ENCODE measurements at places on chromosomes 5 and 9. TPM values are rescaled to one million over a fixed set of nuclear protein-coding genes. Genes with fewer than 3 reads are reported as not detected.

- peaks cover 2% of the 10 kb centered on the region for H3K4me1 ChIP-seq
- DNase-seq: peak; percentile 53
- no peaks in the 10 kb centered on the region for H3K36me3 ChIP-seq
- H3K4me3 ChIP-seq: peak within 1 kb of the TSS; percentile 45
- H3K27ac ChIP-seq: peak within 1 kb of the TSS; percentile 77
- no peaks in the 10 kb centered on the region for H3K27me3 ChIP-seq
Measured at GRCh38 chr5:35230038-35230611, at the start of gene PRLR. Gene PRLR, minus strand, starts transcription at chr5:35230487. Its CDS starts 140,867 bp downstream, at chr5:35089620.

DNA sequence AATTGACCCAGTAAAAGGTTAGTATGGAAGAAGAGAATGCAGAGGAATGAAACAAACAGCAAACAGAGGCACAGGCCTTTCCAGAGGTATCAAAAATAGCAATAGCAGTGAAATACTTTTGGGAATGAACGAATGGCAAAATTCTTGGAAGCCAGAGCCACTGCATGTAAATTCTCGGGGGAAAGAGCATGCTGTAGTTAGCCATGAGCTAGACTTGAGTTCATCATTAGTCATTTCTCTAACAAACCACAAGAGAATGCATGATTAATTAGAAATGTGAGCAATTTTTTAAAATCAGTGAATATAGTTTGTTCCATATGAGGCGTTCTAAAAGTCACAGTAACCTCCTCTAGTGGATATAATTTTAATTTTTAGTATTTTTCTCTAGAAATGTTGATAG lies 170.3 kb upstream of the PRR16 start:
- no peak for DNase-seq
- H3K4me1 ChIP-seq: no peaks in the 10 kb centered on the region
- H3K27ac ChIP-seq: no peak overlapping the region
- no peaks in the 10 kb centered on the region for H3K36me3 ChIP-seq

DNA sequence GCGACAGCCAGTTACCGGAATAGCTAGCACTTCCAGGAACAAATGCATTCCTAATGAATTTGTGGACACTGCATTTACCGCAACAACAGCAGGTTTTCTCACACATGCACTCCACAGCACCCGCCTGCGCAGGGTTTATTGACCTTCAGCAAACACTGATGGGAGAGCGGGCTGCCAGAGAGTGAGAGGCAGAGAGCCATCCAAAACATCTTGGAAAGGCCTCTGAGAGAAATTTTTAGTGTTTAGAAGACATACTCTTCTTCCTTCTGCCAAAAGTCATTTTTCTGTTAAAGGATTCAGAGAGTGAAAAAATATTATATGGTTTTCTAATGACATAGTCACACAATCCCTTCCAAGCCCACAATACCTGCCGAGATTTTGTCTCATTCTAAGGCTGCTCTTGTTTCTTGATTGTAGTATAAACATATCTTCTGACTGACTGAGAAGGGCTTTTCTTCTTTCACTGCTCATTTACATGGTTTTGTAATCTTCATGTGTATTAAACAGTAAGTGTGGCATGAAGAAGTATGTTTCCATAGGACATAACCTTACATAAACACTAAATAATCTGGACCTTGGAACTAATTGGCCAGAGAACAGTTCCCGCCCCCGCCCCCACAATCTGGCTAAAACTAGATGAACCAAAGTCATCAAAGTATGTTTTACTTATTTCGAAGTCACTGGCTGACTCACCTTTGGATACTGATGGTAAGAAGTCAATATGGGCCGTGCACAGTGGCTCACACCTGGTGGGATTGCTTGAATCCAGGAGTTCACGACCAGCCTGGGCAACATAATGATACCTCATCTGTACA lies 432.5 kb upstream of the MEF2C start:
- no peak for DNase-seq
- no peak overlapping the region for H3K4me3 ChIP-seq
- H3K4me1 ChIP-seq: no peaks in the 10 kb centered on the region
- H3K27me3 ChIP-seq: no peaks in the 10 kb centered on the region

- H3K27ac ChIP-seq: no peak overlapping the region
- 0 out of 2 replicates have a peak, but pooled peaks cover 3% of the 10 kb centered on the region for H3K4me1 ChIP-seq
- H3K27me3 ChIP-seq: no peaks in the 10 kb centered on the region
Measured at GRCh38 chr5:34959323-34959722, 30.0 kb downstream of the DNAJC21 start.

- no peak for DNase-seq
- H3K36me3 ChIP-seq: peaks cover 1% of the 10 kb centered on the region
- H3K27ac ChIP-seq: no peak overlapping the region
- no peak overlapping the region for H3K4me3 ChIP-seq
- H3K4me1 ChIP-seq: no peaks in the 10 kb centered on the region
Measured at GRCh38 chr5:14502294-14502690, 79.3 kb upstream of the OTULINL start.

DNA sequence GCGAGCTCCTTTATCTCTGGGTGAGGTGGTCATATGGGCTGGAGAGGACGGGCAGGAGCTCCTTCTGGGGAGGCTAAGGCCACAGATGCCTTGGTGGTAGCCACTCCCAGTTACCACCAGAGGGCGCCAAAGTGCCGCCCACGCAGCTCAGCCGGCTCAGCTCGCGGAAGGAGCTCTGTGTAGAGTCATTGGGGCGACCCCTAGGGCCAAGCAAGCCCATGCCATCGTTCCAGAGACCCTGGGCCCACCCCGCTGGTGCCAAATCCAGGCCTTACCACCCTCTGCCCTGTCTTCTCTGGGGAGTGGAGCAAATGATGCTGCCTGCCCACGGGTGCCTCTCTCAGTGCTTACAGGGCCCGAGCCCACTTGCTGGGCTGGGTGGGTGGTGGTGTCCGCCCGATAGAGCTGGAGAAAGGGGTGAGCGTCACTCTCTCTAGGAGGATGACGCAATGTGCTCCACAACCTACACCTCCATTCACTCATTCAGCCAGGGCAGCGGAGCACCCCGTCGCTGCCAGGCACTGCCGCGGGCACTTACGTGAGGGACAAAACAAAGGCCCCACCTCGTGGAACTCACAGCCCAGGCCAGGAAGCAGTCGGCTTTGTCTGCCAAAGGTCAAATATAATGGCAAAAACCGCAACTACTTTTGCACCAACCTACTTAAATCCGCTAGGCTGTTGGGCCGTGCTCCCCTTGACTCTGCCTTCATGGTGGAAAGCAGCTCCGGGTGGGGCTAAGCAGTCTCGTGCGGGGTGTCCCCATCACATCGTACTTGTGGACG lies 13.8 kb downstream of the TSPAN17 start:
- H3K27me3 ChIP-seq: no peaks in the 10 kb centered on the region
- H3K4me1 ChIP-seq: no peaks in the 10 kb centered on the region
- peak; percentile 77 for DNase-seq
- no peak overlapping the region for H3K27ac ChIP-seq
- H3K36me3 ChIP-seq: no peaks in the 10 kb centered on the region

GRCh38 chr5:106656821-106657220 lies 1013.9 kb downstream of the EFNA5 start:
- no peak overlapping the region for H3K27ac ChIP-seq
- no peak overlapping the region for H3K4me3 ChIP-seq
- DNase-seq: no peak
- no peaks in the 10 kb centered on the region for H3K36me3 ChIP-seq

DNA sequence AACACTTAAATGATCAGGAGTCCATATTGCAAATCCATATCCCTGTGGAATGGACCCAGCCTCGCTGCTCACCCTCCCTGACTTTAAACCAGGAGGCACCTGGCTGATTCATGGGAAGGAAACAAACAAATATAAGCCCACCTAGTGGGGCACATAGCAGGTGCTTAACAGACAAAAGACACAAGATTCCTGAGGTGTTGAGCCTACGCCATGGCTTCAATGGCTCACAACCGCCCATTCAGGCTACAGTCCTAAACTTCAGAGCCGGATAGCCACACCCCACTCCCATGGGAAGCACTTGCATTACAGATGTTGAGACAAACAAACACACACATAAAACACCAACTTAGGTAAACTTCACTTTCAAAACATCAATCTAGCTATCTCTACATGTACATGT lies 359.9 kb downstream of the ICE1 start:
- H3K4me1 ChIP-seq: no peaks in the 10 kb centered on the region
- no peaks in the 10 kb centered on the region for H3K27me3 ChIP-seq
- H3K4me3 ChIP-seq: no peak overlapping the region

DNA sequence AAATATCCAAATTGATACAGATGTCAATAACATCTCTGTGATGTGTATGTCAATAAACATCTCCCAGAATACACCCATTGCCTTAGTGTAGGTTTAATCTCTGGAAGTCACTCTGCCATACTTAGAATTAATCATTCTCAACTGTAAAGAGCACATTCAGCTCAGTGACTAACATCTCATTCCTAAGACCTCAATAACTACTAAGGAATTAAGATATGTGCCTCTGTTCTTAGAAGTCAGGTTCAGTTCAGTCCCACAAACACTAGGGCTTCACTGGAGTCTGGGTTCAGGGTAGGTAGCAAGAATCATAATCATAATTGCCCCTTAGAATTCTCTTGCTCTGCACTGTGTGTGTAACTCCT lies 31.7 kb downstream of the UGCG start:
- no peak for DNase-seq
- no peaks in the 10 kb centered on the region for H3K27me3 ChIP-seq
- H3K36me3 ChIP-seq: no peaks in the 10 kb centered on the region

GRCh38 chr5:141597814-141598213 lies 21.0 kb downstream of the DIAPH1 start:
- no peak overlapping the region for H3K4me3 ChIP-seq
- no peak for DNase-seq
- H3K4me1 ChIP-seq: no peaks in the 10 kb centered on the region
- no peaks in the 10 kb centered on the region for H3K27me3 ChIP-seq

DNA sequence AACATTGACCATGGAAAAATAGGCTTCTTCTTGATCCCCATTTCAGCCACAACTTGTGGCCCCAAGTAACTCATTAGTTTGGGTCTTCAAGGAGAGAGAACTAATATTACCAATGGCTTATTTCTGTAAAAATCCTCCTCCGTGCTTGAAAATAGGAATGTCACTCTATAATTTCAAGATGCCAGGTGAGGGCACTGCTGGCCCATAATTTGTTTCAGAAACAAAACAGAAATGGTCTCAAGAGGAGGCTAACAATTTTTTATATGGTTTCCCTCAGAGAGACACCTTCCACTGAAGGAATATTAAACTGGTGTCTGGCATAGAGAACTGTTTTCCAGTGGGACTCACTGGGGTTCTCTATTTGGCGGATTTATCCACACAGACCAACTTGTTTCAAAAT lies 437.0 kb upstream of the TRPC7 start:
- H3K27me3 ChIP-seq: no peaks in the 10 kb centered on the region
- DNase-seq: no peak
- H3K27ac ChIP-seq: no peak overlapping the region
- no peak overlapping the region for H3K4me3 ChIP-seq
- H3K36me3 ChIP-seq: no peaks in the 10 kb centered on the region

DNA sequence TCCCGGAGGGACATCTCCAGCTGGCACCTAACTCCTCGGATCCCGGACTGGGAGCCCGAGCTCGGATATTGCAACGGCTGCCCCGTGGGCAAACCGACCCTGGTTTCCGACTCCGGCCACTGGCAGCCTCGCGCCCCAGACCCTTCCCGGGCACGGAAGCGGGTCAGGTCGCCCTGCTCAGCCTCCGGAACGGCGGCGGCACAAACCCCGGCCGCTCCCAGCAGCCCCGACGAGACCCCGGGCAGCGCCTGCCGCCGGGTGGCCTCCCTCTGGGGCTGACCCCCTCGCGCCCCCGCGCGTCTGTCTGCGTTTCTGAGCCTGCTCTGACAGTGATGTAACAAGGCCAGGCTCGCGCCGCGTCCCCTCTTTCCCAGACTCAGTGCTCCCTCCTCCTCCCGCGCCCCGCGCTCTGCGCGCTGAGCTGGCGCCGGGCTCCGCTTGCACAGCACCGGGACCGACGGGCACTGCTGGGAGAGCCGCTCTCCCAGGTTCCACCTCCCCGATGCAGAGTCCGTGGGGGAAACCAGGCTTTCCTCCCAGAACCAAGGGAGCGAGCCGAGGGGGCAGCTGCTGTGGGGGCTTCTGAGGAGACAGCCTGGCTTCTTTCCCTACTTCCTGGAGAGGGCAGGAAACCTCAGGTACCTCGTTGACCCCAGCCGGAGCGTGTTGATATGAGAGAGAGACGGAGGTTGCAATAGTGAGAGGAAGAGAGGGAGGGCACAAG lies at the start of gene TMEM215:
Gene TMEM215, plus strand, starts transcription at position 373 of the 724 bp plus-strand sequence. CDS start 644 bp downstream, outside the sequence.
- no peaks in the 10 kb centered on the region for H3K27me3 ChIP-seq
- H3K4me3 ChIP-seq: no peak within 1 kb of the TSS
- H3K27ac ChIP-seq: no peak within 1 kb of the TSS
- DNase-seq: no peak
- no peaks in the 10 kb centered on the region for H3K4me1 ChIP-seq
- no peaks in the 10 kb centered on the region for H3K36me3 ChIP-seq

DNA sequence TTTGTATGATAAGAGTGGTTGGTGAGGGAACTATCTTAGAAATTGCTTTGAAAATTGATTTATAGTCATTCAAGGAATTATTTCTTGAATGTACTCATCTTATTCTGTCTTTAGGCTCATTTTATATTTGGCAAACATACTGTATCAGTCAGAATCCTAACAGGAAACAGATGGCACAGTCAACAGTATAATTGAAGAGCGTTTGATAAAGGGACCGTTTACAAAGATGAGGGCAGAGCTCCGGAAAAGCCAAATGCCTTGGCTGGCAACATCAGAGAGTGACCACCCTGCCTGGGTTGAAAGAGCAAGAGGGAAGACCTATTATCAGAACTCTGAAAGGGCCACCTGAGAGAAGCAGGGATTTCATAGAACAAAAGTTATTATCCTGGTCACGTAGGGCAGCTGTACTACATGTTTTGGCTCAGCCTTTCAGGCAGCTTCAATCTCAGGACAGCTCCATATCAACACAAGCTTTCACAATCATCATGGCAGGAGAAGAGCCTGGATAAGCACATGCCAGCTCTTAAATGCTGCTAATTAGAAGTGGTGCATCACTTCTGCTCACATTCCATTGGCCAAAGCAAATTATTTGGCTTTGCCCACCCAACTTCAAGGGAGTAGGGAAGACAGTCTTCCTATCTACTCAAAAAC lies 47.2 kb upstream of the ARL15 start:
- peaks cover 27% of the 10 kb centered on the region for H3K4me1 ChIP-seq

GRCh38 chr9:105360344-105360743 lies 87.5 kb upstream of the FSD1L start:
- H3K4me3 ChIP-seq: no peak overlapping the region
- H3K27ac ChIP-seq: no peak overlapping the region
- H3K27me3 ChIP-seq: no peaks in the 10 kb centered on the region

DNA sequence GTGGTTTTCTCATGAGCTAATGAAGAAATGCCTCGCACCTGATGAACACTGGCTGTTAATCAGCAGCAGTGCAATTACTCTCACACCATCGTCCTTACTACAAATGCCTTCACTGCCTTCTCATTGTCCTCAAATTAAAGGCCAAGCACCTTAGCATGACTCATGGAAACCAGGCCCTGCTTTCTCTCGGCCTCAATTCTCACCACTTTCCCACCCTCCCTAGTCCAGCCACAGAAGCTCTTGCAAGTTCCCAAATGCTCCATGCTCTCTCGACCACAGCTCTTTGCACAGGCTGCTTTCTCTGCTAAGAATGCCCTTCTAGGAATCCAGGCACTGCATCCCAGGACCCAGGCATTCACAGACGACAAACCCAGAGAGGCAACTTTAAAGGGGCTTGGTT lies 94.6 kb upstream of the KLF4 start:
- H3K4me1 ChIP-seq: peaks cover 21% of the 10 kb centered on the region
- no peaks in the 10 kb centered on the region for H3K27me3 ChIP-seq
- no peak overlapping the region for H3K27ac ChIP-seq
- no peaks in the 10 kb centered on the region for H3K36me3 ChIP-seq
- no peak overlapping the region for H3K4me3 ChIP-seq
- DNase-seq: no peak

Gene SPATA31A3
- total RNA-seq: not detected

Gene FSD1L
- total RNA-seq: 5.7 TPM

Gene INSL6
- not detected for total RNA-seq

Gene ACSL6
- total RNA-seq: 0.19 TPM

Gene DAB2IP
- 26.0 TPM for total RNA-seq

Gene SYNPO
- 25.1 TPM for total RNA-seq

Gene SLC34A3
- 0.19 TPM for total RNA-seq

Gene TMEM171
- total RNA-seq: 0.86 TPM
